ENCODE measurements at places on chromosomes 11 and 22.

DNA sequence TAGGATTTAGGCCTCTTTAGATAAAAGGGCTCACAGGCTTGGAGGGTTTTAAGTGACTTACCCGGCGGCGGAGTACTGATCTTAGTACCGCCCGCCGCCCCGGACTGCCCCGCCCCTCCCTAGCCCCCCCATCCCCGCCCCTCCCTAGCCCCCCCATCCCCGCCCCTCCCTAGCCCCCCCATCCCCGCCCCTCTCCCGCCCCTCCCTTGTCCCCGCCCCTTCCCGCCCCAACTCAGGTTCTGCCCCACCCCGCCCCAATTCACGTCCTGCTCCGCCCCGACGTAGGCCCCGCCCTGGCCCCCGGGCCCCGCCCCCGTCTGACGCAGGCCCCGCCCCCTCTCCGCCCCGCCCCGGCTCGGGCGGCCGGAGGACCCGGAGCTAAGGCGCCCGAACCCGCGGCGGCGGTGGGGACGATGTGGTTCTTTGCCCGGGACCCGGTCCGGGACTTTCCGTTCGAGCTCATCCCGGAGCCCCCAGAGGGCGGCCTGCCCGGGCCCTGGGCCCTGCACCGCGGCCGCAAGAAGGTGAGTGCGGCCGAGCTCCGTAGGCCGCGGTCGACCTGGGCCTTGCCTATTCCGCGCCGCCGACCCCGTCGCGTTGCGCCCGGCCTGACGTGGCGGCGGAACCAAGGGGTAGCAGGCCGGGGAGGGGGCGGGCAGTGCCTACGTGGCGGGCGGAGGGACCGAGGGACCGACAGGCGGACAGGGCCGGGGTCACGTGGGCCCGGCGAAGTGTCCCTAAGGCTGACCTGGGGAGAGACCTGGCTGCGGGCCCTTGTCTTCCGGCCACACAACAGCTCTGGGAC, at the start of gene SCYL1:
Gene SCYL1, plus strand, starts transcription at position 343 of the 805 bp plus-strand sequence. Its CDS starts 71 bp downstream, at position 414.
- DNase-seq: peak; percentile 85

GRCh38 chr11:93730108-93731107, 10.9 kb downstream of the TAF1D start:
- DNase-seq: no peak

DNA sequence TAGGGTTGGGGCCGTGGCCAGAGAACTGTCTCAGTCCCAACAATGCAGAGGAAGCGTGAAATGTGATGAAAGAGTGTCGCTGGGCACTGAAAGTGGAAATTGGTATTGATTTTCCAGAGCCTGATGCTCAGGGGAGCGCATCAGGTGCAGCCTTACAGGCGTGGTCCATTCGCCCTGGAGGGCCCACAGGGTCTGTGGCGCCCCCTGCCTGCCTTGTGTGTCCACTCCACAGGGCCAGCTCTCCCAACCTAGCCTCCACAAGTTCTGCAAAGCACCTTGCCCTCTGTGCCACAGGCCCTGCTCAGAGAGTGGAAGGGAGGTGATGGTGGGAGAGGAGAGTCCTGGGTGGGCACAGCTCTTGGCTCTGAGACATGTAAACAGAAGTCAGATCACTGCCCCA, 54.9 kb upstream of the LMO1 start:
- DNase-seq: no peak

- no peak for DNase-seq
Observed at GRCh38 chr11:117519170-117519569, 191.5 kb downstream of the CEP164 start.

DNA sequence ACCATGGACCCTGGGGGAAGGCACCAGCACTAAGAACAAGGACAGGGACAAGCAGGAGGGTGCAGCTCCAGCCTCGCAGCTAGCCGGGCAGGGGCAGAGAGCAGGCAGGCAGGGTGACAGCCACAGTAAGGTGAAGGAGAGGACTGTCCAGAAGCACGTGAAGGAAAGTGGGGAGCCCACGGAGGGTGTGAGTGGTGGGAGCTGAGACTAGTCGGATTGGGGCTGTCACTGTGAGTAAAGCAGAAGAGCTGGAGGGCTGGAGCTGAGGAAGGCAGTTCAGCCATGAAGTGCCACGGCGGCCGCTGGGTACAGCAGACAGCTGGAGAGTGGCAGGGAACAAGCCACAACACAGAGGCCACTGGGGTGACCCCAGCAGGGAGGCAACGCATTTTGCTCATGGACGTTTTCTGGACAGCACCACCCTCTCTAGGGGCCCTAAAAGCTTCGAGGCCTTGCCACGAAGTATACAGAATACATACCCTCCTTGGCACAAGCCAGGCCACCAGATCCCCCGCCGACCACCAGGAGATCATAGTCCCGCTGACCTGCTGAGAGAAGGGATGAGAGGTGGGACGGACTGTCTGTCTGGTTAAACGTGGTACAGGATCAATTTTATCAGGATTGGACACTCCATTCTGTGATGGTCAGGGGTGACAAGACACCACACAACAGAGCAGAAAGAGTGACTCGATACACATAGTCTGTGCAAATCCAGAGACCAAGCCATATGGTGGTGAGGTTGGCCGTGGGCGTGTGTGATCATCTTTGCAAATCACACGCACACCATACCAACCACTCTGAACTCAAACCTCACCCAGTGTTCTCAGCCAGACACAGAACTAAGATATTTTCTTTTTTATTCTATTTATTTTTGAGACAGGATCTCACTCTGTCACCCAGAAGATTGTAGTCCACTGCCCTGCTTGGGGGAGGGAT, 10.8 kb upstream of the COMT start:
- no peak for DNase-seq

- no peak for DNase-seq
Observed at GRCh38 chr22:35742342-35743100, 24.8 kb downstream of the APOL5 start.

- DNase-seq: no peak
Observed at GRCh38 chr11:87033561-87033960, 4.2 kb upstream of the TMEM135 start.

DNA sequence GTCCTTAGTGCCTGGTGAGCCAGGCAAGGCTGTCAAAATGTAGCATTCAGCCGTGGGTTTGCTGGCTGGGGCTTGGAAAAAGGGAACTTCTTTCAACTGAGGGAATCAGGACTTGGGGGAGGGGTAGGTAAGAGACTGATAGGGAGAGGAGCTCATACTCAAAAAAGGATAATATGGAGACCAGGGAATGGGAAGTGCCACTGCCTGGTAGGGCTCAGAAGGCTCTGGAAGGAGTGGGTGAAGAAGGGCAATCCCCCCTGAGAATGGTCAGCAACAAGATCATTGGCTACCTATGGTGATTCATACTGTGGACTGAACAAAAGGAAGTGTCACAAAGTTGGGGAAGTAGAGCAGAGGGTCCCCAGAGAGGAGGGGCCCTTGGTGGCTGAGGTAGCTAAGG, 1.9 kb downstream of the CNGA4 start:
- no peak for DNase-seq

GRCh38 chr11:85749287-85749834, 61.6 kb downstream of the SYTL2 start:
- DNase-seq: no peak

GRCh38 chr22:39685336-39686177, 115.0 kb downstream of the CACNA1I start:
- DNase-seq: no peak

GRCh38 chr11:83711106-83711527, 424.9 kb upstream of the CCDC90B start:
- DNase-seq: no peak

GRCh38 chr22:37544955-37545702, 15.2 kb upstream of the CDC42EP1 start:
- DNase-seq: peak; percentile 88

DNA sequence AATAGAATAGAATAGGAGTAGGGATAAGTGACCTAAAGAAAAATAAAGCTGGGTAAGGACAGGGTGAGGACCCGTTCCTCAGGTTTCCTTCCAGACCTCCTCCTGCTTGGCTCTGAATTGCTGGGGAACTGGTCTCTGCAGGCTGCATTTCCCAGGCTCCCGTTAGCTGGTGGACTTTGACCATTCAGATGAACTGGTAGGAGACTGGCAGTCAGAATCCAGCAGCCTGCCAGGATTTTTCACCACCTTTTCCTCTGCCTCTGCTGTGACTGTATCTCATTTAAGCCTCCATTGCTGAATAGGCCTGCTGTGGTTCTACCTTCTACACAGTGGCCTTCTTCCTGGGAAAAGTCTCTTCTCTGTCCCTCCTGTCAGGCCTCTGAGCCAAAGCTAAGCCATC, 24.6 kb upstream of the SMPD1 start:
- peak; percentile 85 for DNase-seq

DNA sequence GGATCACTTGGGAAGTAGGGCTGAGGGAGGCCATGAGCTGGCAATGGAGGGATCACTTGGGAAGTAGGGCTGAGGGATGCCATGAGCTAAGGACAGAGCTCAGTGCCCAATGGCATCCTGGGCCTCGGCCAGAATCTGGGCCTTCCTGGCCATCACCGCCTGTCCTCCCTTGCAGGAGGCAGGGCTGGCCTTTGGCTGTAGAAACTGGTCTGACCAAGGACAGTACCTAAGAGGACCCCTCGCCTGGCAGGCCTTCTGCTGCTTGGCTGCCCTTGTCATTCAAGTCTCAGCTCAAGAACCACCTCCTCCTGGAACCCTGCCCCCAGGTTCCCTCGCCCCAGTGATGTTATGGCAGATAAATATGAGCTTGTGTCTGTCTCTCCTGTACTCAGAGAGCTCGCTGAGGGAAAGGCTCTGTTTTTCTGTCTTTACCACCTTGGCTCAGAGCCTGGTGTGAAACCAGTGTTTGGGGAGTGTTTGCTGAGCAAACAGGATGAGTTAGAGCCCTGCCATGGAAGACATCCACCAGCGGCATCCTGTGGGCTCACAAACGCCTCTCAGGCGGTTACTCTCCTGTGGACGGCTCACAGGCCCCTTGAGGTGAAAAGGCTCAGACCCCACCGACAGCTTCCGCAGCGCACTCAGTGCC, 19.3 kb upstream of the RASL10A start:
- peak; percentile 66 for DNase-seq

GRCh38 chr11:127590314-127590713, 589.7 kb upstream of the KIRREL3 start:
- DNase-seq: no peak

DNA sequence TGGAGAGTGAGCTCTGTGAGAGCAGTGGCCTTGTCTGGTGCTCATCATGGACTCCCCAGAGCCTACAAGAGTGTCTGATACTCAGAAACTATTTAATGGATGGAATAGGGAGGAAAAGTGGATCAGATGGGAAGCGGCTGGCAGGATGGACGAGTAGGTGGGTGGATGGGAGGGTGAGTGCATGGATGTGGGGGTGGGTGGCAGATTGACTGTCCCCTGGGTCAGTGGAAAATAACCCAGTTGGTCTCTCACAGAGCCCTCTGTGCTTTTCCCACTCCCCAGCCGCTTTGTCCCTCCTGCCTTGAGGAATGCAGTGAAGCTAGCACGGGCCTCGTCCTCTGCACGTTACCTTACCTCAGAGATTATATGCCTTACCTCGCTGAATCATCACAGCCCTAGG, 5.9 kb downstream of the SPI1 start:
- DNase-seq: no peak

DNA sequence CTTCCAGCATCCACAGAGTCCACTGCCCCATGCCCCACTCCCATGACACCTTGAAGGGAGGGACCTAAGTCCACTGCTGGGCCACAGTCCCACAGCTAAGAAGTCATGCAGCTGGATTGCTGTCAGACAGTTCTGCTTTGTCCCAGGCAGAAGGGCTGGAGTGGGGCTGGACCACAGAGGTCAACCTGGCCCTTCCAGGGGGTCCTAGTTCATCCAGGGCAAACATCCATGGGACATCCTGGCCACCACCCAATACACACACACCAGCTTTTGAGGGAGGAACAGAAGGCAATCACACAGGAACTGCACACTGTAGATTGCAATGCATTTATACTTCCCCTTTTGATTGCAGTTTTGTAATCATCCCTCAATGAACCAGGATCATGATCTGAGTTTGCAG, 11.3 kb upstream of the APOL4 start:
- no peak for DNase-seq

- DNase-seq: no peak
Observed at GRCh38 chr11:127506126-127506525, 505.6 kb upstream of the KIRREL3 start.

DNA sequence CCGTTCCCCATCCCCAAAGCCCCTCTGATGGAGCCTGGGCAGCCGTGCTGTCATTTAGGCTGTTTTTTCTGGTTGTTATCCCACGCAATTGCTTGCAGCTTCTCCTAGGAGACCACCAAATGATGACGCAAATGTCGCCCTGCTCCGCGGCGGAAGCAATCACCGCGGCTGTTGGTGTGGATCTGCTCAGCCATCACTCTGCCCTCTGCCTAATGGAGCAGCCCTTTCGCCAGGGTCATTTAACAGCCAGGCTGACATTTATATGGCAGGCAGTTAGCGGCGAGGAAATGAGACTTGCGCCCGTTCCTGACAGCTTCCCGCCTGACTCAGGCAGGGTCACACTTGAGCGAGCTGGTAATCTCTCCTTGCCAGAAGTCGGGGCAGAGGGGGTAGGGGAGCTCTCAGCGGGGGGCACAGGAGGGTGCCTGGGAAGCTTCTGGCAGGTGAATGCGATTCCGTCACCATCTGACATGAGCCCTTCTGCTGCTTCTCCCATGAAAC, 97.9 kb upstream of the RTL6 start:
- DNase-seq: no peak

DNA sequence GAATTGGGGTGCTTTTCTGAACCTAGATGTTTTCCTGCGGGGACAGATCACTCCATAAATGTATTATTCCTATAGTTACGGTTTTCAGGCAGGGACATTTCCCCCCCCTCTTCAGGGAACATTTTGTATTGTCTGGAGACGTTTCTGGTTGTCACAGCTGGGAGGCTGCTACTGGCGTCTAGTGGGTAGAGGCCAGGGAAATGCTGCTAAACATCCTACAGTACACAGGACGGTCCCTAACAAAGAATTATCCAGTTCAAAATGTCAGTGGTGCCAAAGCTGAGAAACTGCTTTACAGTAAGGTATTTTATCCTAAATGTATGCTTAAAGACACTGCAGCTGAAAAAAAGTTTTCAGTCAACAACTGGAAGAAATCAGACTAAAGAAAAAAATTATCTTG, 19.4 kb downstream of the PIWIL4 start:
- no peak for DNase-seq

DNA sequence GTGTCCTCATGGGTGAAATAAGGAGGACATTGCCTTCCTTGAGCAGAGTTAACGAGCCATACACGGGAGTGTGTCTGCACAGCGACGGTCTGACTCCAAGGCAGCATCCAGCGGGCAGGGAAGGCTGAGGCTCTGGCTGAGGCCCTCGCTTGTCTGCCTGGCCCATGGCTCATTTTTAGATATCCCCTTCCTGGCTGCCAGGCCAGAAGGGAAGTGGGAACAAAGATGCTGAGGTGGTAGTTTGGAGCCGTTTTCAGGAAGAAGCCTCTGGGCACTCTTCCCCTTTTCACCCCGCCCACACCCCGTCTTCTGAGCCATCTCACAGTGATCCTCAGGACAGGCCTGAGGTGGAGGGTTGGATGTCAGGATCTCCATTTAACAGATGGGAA, 3.0 kb upstream of the SLCO2B1 start:
- DNase-seq: no peak

DNA sequence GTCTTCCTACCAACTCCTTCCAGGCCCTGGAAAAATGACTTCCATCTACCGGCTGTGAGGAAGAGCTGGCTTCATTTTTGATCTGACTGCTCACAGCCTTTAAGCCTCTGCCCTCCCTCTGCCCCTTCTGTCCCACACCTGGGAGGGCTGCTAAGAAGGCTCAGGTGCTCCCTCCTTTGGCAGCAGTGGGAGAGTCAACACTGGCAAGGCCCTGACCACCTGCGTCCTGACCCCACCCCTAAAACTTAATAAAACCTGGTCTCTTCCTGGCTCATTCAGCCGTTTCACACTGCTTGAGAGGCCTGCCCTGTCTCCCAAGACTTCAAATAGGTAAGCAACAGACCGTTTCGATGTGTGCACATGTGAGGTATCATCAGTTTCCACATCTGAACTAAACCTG, 52.1 kb upstream of the NFRKB start:
- DNase-seq: no peak

GRCh38 chr11:3162410-3163240, 2.5 kb downstream of the OSBPL5 start:
- DNase-seq: no peak
